Activated naive CD4-positive, alpha-beta T cell treated with anti-CD3 and anti-CD28 coated beads for 36 hours (primary cell): ENCODE measurements at places on chromosomes 2 and 18. TPM values are rescaled to one million over a fixed set of nuclear protein-coding genes. Genes with fewer than 3 reads are reported as not detected.

DNA sequence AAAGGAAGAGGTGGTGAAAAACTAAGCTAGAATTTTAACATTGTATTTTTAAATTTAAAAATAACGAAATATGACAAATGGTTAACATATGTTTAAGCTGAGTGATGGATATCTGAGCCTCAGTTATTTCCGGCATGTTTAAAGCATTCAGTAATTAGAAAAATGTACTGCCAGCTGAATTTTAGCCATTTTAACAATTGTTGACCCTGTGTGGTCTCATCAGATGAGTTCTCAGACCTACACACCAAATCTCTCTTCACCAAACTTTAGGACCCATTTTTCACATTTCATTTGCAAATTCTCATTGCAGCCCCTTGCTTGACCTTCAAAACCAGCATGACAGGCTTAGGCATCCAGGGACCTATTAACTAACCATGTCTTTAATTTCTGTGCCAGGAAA, 91.5 kb upstream of the RGPD4 start:
- H3K27me3 ChIP-seq = peaks cover 3% of the 10 kb centered on the region
- H3K27ac ChIP-seq = no peak overlapping the region
- no peaks in the 10 kb centered on the region for H3K36me3 ChIP-seq
- H3K4me3 ChIP-seq = no peak overlapping the region
- no peaks in the 10 kb centered on the region for H3K4me1 ChIP-seq

GRCh38 chr2:43927442-43927841, 68.3 kb downstream of the LRPPRC start:
- no peak overlapping the region for H3K27ac ChIP-seq
- peaks cover 40% of the 10 kb centered on the region for H3K36me3 ChIP-seq
- H3K4me1 ChIP-seq = peaks cover 6% of the 10 kb centered on the region

DNA sequence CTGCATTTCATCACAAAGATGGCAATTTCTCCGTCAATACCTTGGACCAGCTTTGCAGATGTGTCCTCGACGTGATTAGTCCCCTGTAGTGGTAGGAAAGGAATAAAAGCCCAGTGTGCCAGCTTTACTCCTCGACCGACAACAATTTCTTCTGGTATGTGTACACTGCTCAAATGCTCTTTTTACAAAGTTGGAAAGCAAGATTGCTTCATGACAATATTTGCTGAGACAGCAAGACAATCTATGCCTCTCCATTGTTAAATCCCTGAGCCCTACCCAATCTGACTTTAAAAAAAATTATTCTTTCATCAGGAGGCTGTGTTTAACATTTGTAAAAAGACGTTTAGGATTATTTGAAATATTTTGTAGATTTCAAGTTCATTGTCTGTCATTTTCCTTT, 27.6 kb upstream of the ZEB2 start:
- H3K27ac ChIP-seq = no peak overlapping the region
- peaks cover 6% of the 10 kb centered on the region for H3K27me3 ChIP-seq
- no peak for DNase-seq
- H3K36me3 ChIP-seq = no peaks in the 10 kb centered on the region
- no peak overlapping the region for H3K4me3 ChIP-seq

- H3K27ac ChIP-seq = no peak overlapping the region
- H3K4me1 ChIP-seq = peaks cover 13% of the 10 kb centered on the region
- DNase-seq = no peak
- peaks cover 59% of the 10 kb centered on the region for H3K27me3 ChIP-seq
These were observed 812 bp downstream of the SOWAHC start for GRCh38 chr2:109614715-109615636.

- peaks cover 42% of the 10 kb centered on the region for H3K27me3 ChIP-seq
- H3K27ac ChIP-seq = no peak overlapping the region
- no peak for DNase-seq
- no peak overlapping the region for H3K4me3 ChIP-seq
These were observed 2.5 kb downstream of the DCC start for GRCh38 chr18:52342456-52342855.

The GPAT2 gene
- 12.6 TPM for total RNA-seq

The PNO1 gene
- 14.6 TPM for total RNA-seq

GRCh38 chr2:227509824-227510619, 38.1 kb downstream of the AGFG1 start:
- H3K4me3 ChIP-seq = no peak overlapping the region
- H3K36me3 ChIP-seq = peaks cover 16% of the 10 kb centered on the region

DNA sequence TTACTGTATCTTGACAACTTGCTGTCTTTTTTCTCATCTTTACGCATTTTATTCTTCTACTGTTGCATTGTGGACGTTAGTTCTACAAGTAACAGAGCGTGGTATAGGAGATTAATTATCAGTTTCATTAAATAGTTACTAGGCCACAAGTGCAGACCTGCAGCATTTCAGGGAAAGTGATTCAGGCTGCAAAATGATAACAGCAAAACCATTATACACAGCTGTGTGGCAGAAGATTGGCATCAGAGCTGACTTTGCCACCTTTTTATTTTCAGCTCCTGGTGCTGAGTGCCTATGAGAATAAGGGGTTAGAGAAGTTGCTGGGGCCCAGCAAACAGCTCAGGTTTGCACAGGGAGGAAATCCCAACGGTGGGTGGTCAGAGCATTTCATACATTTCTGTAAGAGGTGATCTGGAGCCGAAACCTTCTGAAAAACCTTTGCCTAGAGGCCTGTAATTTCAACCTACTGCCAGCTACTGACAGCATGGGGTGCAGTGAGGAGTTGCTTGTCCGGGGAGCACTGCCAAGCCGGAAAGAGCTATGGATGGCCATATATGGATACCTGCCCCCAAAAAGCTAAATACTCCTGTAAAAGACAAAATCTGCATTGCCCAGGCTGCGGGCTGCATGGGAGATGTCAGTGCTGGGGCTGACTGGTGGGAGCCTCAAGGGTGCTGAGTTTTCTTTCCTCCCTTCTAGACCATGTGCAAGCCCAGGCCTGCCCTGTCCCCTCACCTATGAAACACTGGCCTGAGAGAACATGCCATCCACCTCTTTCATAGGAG, 2.7 kb upstream of the CCBE1 start:
- no peak for DNase-seq
- no peak overlapping the region for H3K27ac ChIP-seq
- peaks cover 13% of the 10 kb centered on the region for H3K4me1 ChIP-seq
- peaks cover 37% of the 10 kb centered on the region for H3K27me3 ChIP-seq
- no peaks in the 10 kb centered on the region for H3K36me3 ChIP-seq
